Cerebellar cortex (tissue), 1 donor: ENCODE measurements at places on chromosomes 12 and 14.

- no peak for DNase-seq
These were observed 4.5 kb downstream of the KRT8 start for GRCh38 chr12:52900166-52900895.

GRCh38 chr12:70719672-70720420, 82.6 kb upstream of the PTPRB start:
- DNase-seq: no peak

DNA sequence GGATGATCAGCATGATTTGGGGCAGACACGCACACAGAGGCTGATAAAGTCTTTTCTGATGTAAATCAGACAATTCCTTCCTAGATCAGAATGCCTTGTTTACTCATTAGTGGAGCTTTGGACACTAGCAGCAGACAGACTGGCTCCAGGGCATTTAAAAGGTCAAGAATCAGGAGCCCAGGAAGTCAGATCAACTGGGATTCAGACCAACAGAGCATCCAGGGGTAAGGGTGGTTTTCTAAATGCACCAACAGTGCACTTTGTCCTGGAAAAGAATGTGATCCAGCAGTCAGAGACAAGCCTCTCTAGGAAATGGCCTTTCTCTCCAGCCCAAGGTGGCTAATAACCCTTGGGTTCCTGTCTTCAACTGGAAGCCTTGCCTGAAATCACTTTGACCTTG, 405.3 kb downstream of the MED13L start:
- no peak for DNase-seq

DNA sequence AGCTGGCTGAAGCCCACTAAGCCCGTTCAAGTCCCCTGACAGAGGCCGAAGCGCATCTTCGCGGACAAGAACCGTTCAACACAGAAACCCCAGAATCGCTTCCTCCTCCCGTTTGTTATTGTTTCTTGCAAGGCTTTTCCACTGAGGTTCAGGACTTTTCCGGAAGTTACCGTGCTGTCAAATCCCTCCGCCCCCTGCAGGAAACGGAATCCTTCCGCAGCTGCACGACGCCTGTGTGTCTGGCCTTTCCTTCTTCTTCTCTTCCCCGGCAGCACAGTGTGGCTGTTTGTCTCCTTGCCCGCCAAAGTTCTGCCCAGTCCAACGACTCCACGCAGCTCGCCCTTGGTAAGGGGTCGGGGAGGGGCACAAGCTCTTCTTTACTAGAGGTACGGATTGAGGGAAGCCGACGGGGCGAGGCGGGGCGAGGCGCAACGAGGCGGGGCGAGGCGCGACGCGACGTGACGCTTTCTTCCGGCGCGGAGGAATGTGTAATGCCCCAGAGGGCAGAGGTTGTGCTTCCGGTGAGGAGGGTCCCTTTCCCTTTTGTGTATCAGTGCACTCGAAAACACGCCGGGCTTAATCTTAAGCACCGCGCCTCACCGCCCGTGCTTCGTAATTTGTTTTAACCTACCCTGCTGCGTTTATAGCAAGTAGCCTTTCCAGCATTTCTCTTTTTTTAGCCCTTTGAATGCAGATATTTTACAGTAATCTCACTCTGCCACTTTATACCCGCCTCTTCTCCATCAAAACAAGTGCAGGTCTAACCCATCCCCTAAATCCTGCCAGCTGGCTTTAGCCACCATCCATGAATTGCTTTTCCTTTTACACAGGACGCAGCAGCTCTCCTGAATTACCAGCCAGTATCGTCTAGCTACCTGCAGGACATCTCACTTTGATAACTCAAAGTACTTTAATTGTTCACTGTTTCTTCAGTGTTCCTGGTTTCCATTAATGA, at the start of gene KDM5A:
Gene KDM5A, minus strand, starts transcription at position 179 of the 955 bp plus-strand sequence. CDS start 229 bp downstream, outside the sequence.
- DNase-seq: peak; percentile 93

DNA sequence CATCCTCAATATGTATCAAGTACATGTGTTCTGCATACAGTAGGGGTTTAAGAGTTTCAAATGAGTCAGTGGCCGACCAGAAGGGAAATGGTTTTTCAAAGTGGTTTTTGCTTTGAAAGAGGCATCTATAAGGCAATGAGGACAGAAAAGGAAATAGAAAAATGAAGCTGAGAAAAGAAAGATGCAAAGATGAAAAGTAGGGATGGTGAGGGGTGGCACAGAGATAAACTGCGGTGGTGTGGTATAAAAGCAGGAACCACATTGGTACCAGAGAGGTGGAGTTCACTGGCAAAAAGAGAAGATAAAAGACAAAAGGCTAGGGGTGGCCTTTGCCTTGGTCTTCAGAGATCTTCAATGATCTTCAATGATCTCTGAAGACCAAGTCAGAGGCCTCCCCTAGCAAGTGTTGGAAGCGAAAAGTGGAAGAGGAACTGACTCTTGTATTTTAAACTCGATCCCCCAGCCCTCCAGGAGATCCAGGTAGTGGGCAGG, 144.0 kb upstream of the KRR1 start:
- no peak for DNase-seq

GRCh38 chr12:108915632-108916133, 35.8 kb downstream of the DAO start:
- no peak for DNase-seq

- DNase-seq: no peak
These were observed 80.5 kb upstream of the GARIN6 start for GRCh38 chr12:99567072-99567471.

- no peak for DNase-seq
These were observed 199.7 kb upstream of the LMNTD1 start for GRCh38 chr12:25752710-25753309.

DNA sequence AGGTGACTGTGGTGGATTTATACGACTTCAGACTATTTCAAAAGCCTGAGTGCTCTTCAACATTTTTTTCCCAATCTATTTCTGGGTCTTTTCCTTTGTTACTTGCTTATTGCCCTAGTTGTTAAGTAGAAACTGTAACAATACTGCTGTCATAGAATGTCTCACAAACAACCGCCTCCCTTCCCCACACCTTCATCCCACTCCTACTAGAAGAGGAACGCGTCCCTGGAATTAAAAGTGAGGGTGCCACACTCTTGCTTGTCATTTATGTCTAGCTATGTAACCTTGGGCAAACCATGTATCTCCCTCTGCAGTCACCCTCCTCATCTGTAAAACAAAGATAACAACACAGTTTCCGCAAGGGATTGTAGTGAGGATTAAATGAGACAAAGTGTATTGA, 8.6 kb downstream of the BRAP start:
- no peak for DNase-seq

DNA sequence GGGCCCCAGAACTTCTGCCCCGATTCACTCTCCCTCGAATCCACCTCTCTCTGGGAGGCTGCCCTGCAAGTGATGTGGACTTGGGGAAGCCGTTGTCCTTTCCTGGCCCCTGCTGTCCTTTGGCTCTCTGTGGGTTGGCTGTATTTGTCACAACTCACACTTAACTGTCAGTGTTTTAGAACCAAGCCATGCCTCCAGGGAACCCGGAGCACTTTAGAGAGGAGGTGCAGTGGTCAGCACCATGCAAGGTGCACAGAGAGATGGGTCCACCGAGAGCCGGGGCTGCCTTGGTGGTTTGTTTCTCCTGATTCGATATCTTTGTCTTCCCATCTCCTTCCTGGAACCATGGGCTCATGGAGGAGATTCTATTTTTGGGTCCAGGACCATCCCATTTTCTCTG, 129.5 kb upstream of the RTL1 start:
- DNase-seq: no peak

DNA sequence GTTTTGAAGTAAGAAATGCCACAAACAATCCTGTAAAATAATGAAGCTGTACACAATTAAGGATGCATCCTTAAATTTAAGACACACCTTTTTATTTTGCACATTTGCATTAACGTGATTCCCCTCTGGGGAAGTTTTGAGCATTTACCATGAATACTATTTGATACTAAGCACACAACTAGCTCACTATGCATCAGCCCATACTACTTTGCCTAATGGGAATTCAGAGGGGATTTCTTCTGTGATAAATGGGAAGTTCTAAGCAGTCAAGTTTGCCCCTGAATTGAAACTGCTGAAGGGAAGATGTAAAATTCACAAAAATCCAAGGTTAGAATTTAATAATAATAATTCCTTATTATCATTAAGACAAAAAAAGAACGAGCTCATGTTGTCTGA, 27.4 kb downstream of the SINHCAF start:
- DNase-seq: no peak

DNA sequence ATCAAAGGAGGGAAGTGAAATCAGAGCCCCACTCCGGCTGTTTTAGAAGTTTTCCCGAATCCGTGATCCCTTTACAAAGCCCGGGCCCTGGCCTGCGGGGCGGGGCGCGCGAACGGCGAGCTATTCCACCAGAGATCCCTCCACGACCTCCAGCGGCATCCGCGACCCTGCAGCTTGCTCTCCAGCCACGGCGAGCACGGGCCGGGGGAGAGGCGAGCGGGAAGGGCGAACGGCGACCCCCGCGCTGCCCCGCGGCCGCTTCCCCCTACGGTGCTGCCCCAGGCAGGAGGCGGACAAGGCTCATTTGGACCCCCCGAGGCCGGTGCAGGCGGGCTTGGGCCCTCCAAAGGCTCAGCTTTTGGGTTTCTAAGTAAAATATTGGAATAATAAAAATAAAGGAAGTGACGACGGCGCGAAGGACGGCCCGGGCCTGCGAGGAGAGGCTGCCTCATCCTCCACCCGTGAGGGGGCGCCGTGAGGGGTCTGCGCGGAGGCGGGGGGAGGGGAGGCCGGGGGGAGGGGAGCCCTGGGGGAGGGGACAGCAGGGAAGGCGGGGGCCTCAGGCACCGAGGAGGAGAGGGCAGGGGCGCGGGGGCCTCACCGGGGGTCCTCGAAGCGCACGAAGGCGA, 613 bp downstream of the SRSF9 start:
- peak; percentile 15 for DNase-seq

- DNase-seq: no peak
These were observed 218.4 kb downstream of the ADAMTS20 start for GRCh38 chr12:43333644-43334043.

DNA sequence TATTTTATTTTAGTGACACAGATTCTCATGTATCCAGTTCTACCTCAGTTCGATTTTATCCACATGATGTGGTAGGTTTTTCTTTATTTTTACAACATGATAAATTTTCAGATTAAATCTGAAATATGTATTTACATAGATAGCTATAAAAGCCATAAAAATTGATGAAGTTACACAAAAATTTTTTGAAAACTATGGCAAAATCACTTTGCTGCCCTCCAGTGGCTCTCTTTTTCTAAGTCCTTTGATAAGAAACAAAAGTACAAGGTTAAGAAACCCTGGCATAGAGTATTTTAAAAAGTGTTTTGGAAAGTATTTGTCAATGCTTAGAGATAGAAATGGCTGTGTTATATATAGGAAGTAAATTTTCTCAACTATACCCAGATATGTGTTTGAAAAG, 104.2 kb downstream of the PCNX1 start:
- no peak for DNase-seq

- DNase-seq: no peak
These were observed 93.7 kb upstream of the FUT8 start for GRCh38 chr14:65318636-65319506.

GRCh38 chr12:28202374-28203130, 12.3 kb downstream of the CCDC91 start:
- no peak for DNase-seq

- no peak for DNase-seq
These were observed 198.7 kb upstream of the RASSF8 start for GRCh38 chr12:25759752-25760151.

- DNase-seq: no peak
These were observed 518.2 kb downstream of the TMEM132D start for GRCh38 chr12:129385637-129385990.

DNA sequence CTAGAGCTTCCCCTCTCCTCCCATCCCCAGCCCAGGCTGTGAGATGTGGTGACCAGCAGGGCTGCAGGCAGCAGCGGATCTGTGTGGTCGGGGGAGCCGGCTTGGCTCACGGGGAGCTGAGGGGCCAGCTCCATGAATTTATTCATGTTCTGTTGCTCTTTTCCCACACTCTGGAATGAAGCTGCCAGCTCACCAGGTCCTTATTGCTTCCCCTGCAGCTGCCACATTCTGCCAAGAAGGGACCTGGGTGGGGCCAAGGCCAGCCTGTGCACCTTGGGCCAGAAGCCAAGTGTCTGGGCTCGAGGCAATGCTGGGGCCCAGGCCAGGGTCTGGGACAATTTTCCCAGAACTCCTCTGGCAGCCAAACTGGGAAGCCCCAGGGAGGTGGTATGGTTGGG, 2.5 kb upstream of the C1QL4 start:
- no peak for DNase-seq

DNA sequence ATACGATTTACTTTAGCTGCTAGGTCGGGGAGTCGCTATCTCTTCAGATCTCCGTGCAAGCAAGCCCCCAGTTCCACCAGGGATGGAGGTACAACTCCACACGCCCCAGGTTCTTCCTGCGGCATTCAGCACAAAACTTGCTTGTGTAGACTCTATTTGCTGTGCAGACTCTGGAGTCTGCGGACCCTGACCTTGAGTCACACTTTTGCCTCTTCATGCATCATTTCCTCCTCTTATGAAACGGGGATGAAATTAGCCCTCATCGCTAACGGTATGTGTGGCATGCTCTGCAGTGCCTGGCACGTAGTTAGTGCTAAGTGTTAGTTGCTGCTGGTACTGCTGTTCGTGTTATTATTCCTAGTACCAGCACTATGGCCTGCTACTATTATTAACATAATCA, 84.4 kb downstream of the TMEM132D start:
- DNase-seq: no peak

GRCh38 chr12:55723516-55724225, 3.5 kb downstream of the RDH5 start:
- DNase-seq: no peak

DNA sequence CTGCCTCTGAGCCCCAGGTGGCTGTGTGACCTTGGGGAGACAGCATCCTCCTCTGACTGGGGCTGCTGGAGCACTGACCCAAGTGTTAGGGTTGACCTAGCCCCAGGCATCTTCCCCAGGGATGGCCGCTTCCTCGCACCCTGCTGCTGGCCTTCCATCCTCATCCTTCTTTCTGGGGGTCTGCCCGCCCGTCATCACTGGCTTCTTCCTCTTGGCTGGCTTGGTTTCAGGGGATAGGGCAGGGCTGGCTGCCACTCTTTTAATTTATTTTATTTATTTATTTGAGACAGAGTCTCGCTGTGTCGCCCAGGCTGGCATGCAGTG, 3.5 kb downstream of the TEDC1 start:
- no peak for DNase-seq

GRCh38 chr12:121227294-121227693, 17.4 kb downstream of the P2RX4 start:
- no peak for DNase-seq

DNA sequence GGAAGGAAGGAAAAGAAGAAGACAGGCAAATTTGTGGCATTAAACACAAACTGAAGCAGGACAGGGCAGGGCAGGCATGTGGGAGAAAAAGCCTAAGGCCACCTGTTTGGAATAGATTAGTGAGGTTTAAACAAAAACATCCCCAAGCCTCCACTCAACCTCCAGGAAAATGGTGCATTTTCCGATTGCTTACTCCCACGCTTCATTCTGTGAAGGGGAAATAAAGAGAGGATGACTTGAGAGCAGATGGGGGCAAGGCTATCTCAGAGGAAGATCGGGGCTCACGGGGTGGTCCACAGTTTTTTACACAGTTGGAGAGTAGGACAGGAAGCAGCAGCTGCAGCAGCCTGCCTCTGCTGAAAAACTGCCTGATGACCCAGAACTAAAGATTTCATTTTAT, 250.9 kb downstream of the DUSP6 start:
- no peak for DNase-seq

- no peak for DNase-seq
These were observed 8.8 kb downstream of the RASSF3 start for GRCh38 chr12:64618953-64619590.
